ENCODE measurements at places on chromosomes 2 and 18.

DNA sequence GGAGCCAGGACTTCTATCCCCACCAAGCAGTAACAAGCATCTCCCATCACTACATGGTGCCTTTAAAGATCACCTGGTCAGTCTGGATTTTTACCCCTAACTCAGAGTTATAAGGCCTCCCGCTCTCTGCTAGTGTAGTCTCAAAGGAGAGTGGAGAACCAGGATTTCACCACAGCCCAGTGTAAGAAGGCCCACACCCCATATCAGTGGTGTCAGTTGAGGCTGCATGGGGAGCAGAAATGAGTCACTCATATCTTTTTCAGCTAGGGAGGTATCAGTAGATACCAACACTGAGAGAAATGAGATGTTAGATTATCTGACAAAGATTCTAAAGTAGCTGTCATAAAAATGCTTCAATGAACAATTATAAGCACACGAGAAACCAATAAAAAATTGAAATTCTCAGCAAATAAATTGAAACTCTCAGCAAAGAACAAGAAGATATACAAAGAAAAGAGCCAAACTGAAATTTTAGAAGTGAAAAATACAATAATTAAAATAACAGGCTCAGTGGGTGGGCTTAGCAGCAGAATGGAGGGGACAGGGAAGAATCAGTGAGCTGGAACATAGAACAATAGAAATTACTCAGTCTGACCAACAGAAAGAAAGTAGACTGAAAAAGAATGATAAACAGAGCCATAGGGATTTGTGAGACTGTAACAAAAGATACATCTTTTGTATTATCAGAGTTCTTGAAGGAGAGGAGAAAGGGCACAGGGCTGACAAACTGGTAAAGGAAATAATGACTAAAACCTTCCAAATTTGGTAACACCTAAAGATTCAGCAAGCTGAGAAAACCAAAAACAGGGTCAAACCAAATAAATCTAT lies 257.7 kb downstream of the ANAPC1 start:
- DNase-seq, result peak; percentile 39

DNA sequence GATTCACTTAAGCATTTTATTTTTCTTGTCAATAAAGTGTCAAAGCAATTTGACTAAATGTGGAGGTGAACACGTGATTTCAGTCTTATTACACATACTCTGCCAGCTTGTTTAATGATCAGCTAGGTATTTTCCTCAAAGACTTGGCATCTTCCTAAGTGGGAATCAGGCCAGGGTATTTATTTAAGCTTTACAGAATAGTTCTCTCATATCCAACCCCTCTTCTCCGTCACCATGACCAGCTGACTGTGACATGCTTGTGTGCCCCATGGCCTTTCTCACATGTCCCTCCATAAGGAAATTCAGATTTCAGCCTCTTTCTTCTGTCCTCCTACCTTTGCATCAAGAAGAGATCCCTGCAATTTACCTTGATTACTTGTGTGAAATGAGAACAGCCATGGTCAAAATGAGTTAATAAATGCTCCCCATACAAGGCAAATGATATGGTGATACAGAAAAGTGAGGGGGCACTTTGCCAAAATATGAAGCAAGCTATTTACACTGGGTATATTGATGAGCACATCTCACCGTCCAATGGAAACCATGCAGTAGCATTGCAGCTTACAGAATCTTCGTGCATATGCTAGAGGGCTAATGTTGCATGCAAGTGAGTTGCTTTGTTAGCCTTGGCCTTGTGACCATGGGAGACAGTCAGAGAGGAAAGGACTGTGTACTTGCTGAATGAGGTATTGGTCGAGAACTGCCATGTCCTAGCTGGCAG lies 202.2 kb downstream of the RNF152 start:
- DNase-seq, result no peak

DNA sequence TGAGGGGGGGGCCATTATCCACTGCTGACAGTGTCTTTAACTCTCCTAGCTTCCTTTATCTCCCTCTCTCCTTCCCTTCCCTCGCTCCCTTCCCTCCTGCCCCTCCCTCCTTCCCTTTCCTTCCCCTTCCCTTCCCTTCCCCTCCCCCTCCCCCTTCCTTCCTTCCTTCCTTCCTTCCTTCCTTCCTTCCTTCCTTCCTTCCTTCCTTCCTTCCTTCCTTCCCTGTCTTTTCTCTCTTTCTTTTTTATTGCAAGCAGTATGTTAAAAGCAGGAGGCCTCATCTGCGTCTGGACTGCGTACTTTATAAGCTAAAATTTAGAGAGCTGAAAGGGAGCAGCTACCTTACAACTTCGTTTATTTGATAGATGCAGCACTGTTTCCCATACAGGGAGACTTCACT lies 105.7 kb upstream of the PXDN start:
- DNase-seq, result no peak

DNA sequence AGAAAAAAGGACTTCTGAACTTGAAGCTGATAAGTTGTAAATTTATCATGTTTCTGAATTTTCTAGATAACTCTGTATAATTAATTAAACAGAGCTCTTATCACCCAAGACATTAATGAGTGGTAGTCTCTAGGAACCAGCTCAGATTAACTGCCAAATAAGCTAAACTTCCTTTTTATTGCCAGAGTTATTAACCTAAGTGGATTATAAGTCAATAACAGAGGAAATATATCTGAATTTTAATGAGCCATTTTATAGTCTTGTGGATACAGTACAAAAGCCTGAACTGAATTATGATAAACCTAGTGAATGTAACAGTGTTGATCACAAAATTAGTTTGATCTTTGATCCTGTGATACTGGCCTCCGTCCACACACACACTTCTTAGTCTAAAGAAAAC lies 111.5 kb downstream of the COMMD1 start:
- no peak for DNase-seq

GRCh38 chr2:241500431-241500975 lies 7.9 kb downstream of the STK25 start:
- no peak for DNase-seq

- DNase-seq, result no peak
Measured at GRCh38 chr2:109356324-109357035, 227.5 kb downstream of the SH3RF3 start.

- DNase-seq, result no peak
Measured at GRCh38 chr18:3935305-3935704, 485.3 kb downstream of the TGIF1 start.

DNA sequence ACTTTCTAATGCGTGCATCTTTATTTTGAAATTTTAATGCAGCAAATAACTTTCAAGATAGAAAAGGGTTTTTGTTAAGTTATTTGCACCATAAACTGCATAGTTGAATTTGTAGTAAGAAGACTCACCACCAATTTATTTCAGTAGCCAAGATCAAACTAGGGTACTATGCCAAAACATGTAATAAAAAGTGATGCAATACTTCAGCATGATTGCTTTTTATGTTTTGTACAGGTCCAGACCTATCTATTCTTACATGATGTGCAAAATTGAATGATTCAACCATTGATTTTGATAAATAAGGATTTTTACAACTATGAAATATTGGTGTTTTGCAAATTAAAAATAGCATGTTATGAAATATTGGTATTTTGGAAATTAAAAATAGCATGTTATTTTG lies 26.7 kb downstream of the AGPS start:
- peak; percentile 71 for DNase-seq

DNA sequence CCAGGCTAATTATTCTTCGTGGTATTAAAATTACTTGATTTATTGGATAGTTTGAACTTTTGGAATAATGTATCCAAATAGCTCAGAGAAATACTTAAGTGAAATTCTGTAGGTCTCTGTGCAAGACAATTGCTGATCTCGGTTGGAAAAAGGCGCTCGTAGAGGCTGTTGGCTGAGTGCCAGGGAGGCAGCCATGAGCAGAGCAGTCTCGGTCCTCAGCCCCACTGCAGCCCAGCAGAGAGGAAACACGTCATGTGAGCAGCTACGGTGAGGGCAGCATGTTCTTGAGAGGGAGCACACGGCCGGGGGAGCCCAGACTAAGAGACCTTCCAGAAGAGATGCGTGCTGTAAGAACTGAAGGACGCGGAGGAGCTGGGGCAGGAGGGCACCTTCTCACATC lies 42.5 kb downstream of the DCDC2C start:
- DNase-seq, result no peak

DNA sequence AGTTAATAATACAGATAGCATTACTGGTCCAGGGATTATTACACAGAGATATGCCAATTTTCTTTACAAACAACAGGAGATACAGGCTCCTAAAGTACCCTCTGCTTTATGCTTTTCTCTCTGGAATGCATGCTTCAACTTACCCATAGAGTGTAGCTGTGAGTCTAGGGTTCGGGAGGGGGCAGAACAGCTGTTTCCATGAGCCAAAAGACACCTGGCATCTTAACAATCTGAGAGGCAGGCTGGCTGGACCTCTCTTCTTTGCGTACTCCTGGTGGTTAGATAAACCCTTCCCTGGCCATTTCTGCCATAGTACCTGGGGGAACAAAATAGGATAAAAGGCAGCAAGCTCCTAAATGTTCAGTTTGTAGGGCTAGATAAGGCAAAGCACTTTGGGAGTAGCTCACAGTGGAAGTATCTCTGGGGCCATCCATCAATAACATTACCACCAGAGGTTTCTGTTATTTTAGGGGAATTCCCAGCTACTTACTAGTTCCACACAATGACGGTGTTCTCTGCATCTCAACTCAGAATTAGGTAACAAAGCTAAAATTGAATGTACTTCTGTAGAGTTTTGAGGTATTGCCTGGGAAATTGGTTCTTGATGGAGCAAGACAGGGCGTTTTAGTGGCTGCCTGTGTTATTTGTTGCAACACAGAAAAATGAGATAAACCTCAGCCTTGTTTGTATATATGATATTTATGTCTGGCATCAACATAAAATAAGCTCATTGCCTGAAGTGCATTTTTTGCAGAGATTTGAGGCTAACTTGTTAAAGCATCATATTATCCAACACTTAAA lies 6.2 kb upstream of the CCDC85A start:
- no peak for DNase-seq

DNA sequence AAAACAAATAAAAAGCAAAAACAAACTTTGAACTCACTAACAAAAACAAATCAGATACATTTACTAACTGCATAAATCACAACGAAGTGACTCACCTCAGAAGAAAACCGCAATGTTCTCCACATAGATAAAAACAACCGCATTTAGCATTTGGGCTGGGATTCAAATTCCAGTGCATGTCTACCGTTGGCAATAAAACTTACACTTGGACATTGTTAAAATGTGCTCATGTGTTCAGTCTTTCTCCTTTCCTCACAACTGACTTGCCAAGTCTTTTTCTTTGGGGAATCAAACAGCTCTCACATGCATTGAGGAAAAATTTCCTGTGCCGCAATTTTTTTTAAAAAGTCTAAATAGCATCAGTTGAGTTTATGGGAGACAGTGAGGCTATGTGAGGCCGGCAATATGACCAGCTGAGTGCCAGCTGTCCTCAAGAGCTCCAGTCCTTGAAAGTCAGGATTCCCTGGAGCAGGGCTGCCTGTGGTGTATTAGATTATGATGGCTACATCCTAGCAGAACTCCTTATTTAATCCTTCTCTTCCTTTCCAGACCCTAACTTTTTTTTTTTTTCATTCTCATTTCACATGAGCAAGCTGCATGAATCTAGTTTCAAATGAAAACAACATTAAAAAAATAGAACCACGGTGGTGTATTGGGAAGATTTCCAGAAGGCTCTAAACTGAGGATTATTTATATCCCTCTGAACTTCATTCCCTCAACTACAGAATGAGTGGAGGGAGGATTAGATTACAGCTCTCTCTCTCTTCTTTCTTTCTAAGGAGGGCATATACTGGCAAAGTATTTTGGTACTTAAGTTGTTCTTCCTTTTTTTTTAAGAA lies 70.2 kb upstream of the MEIS1 start:
- DNase-seq, result peak; percentile 87

GRCh38 chr18:33918571-33918970 lies 306.1 kb downstream of the NOL4 start:
- no peak for DNase-seq

DNA sequence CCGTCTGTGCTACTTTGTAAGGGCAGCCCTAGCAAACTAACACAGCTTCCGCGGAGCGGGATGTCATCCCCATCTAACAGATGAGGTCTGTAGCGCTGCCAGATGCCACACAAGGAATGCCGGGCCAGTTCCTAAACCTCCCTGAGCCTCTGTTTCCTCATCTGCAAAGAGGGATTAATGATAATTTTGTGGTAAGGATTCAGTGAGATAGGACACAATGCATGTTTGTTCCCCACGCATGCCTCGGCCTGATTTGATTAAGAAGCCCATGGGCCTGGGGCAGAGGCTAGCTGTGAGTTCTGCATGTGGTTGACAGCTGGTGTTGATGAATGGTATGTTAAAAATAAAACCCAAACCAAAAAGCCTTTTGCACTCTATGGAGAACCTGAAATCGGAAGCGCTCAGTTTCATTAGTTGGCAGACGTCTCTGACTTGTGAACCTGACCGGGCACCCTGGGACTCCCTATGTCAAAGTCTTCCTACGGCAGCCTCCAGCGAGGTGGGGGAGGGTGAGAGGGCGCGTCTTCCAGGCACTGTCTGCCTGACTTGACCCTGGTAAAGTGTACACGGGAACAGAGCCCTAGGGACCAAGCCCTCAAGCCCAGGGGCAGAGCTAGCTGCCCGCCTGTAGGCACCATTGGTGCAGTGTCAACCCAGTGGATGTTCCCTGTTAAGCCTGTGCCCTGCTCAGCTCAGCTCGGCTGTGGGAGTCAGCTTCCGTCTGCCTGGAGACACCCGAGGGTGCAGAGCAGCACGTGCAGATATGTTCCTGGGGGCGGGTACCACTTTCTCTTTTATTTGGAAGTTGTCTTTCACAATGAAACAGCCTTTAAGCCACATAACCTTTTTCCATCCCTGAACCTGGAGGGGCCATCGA lies 14.8 kb upstream of the INHBB start:
- no peak for DNase-seq

GRCh38 chr2:231308219-231308618 lies 87.3 kb upstream of the B3GNT7 start:
- DNase-seq, result no peak

DNA sequence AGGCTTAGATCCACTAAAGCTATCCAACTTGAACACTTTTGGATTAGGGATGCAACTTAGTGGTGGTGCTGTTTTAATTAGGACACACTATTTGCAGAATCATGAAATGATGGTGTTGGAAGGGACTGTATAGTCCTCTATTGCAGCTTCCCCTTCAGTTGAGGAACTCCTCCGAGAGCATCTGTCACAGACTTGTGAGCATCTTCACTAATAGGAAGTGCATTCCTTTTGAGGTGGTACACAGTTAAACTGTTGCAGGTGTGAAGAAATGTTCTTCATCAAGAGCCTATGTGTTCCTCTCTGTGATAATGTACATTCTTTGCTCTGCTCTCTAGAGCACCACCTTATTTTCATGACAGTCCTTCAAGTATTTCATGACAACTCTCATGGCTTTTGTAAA lies 197.4 kb downstream of the CAMKMT start:
- DNase-seq, result no peak

- no peak for DNase-seq
Measured at GRCh38 chr2:4219571-4219970, 516.2 kb downstream of the DCDC2C start.

DNA sequence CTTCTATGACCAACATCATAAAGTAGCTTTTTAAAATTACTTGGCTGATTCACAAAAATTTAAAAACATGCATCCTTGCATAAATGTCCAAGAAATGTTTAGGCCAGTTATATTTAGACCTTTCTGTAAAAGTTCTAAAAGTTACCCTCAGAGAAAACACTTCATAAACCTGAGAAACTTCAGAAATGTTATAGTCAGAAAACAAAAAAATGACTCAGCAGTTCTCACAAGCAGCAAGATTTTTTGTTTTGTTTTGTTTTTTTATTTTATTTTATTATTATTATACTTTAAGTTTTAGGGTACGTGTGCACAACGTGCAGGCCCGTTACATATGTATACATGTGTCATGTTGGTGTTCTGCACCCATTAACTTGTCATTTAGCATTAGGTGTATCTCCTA lies 648.1 kb downstream of the LRP1B start:
- peak; percentile 8 for DNase-seq

- no peak for DNase-seq
Measured at GRCh38 chr2:12399240-12399639, 317.5 kb upstream of the TRIB2 start.

GRCh38 chr2:121387591-121388325 lies 102.8 kb upstream of the TFCP2L1 start:
- DNase-seq, result peak; percentile 58

Data from choroid plexus epithelial cell (primary cell).